ENCODE measurements at places on chromosomes 12 and 14.
A peak's percentile ranks its signal among the peaks of the same experiment; 100 is the strongest.

GRCh38 chr12:62787611-62788010 is 147.3 kb downstream of the PPM1H start:
- DNase-seq: no peak

GRCh38 chr14:76496595-76496994 is 120.7 kb downstream of the ESRRB start:
- no peak for DNase-seq

DNA sequence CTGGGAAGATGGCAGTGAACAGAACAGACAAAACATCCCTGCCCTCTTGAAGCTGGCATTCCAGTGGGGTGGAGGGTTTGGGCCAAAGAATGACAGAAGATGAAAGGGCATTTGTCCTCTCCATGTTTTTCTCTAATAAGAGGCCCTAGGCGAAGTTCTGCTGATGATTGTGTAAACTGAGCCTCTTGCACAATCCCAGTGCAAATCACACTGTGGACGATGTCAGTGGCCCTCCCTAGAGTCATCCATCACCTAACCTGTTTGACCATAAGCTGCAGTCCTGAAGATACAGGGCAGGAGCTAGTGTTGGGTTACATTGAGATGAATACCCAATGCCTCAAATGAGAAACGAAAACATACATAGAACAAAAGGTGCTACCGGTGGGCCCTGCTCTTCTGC is 622.4 kb upstream of the TBX3 start:
- no peak for DNase-seq

GRCh38 chr12:27133022-27133590 is 50.7 kb upstream of the C12orf71 start:
- DNase-seq: no peak

DNA sequence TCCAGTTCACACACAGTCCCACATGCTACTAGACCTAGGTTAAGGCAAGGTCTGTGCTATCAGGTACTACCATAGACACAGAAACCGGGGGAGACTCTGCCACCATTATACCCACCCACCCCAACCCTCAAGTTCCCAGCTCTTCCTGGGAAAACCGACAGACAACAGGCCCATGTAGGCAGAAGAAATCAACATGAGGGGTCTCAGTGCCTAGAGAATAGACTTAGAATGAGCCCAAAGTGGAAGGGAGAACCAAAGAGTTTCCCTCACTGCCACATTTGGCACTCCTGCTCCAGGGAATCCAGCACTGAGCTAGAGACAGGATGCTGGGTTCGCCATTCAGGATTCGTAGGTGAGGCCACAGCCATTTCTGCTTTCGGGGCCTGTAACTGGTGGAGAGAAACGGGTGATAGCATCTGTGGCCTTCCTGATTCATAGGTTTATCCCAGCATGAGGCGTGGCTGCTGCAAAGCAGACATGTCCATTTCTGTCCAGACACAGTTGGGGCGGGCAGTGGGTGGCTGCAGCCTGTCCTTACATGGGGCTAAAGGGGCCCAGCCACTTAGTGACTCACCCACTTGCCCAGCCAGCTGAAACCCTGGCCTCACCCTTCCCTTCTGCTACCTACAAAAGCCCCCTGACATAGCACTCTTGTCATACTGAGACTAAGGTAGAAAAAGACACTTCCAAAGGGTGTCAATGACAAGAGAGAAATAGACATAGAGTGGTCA is 69.4 kb downstream of the IRF2BPL start:
- DNase-seq: no peak

- no peak for DNase-seq
Measured at GRCh38 chr14:91360490-91361232, 57.0 kb downstream of the CCDC88C start.

DNA sequence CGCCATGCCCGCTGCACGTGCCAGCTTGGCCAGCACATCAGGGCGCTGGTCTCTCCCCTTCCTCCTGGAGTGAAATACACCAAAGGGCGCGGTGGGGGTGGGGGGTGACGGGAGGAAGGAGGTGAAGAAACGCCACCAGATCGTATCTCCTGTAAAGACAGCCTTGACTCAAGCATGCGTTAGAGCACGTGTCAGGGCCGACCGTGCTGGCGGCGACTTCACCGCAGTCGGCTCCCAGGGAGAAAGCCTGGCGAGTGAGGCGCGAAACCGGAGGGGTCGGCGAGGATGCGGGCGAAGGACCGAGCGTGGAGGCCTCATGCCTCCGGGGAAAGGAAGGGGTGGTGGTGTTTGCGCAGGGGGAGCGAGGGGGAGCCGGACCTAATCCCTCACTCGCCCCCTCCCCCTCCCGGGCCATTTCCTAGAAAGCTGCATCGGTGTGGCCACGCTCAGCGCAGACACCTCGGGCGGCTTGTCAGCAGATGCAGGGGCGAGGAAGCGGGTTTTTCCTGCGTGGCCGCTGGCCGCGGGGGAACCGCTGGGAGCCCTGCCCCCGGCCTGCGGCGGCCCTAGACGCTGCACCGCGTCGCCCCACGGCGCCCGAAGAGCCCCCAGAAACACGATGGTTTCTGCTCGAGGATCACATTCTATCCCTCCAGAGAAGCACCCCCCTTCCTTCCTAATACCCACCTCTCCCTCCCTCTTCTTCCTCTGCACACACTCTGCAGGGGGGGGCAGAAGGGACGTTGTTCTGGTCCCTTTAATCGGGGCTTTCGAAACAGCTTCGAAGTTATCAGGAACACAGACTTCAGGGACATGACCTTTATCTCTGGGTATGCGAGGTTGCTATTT is 914 bp upstream of the CCND2 start:
- no peak for DNase-seq

DNA sequence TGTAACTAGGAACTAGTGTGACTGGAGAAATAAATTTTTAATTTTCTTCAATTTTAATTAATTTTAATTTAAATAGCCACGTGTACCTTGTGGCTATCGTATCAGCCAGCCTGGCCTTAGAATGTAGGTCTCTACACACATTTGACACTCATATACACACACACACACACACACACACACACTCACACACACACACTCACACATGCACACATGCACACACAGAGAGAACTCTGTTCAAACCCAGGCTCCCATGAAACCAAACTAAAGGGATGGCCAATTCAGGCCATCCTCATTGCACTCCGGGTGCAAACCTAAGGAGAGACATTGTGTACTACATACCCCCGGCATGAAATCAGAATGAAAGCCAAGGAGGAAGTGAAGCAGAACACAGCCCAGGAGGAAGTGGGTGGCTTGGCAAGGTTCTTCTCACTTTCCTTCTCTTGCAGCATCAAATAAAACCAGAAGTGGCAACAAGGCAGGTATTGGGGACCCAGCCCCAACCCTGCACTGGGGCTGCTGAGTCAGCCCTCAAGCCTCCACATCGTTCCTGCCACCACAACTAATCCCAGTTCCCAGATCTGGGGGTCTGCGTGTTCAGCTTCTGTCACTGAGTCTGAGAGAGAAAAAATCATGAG is 26.2 kb upstream of the CHPT1 start:
- peak; percentile 12 for DNase-seq

- no peak for DNase-seq
Measured at GRCh38 chr12:104172570-104172947, 34.5 kb upstream of the NFYB start.

DNA sequence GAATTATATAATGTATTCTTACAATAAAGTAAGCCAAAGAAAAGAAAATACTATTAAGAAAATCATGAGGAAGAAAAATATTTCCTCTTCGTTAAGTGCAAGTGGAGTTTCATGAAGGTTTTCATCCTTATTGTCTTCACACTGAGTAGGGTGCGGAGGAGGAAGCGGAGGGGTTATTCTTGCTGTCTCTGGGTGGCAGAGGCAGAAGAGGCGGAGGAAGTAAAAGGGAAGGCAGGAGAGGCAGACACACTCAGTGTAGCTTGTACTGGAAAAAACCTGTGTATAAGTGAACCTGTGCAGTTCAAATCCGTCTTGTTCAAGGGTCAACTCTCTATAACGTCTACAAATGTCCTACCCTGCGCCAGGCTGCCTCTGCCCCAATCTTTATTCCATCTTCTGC is 22.0 kb upstream of the BCL2L14 start:
- DNase-seq: no peak

DNA sequence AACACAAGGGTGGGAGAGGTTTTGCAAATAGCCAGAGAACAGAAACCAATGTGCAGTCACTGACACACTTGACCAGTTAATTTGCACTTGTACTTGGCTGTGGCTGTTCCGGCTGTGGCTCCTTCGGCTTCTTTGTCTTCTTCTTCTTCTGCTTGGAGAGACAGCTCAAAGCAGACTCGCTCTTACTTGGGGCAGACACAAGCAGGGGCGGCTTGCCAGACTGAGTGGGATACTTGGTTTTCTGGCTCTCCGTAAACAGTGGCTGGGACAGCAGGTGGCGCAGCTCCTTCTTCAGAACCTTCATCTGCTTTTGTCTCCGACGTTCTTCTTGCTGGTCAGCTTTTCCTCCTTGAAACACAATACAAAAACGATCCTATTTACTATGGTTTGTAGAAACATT is 25.0 kb downstream of the OTUB2 start:
- DNase-seq: no peak

Data from GM12891 (cell line).